Neural cell (in vitro differentiated cells): ENCODE measurements at places on chromosomes 7 and 10. TPM values are rescaled to one million over a fixed set of nuclear protein-coding genes. Genes with fewer than 3 reads are reported as not detected.

ADCYAP1R1 gene
- polyA plus RNA-seq: 8.6 and 13.5 TPM in 2 replicates

OR6V1 gene
- polyA plus RNA-seq: not detected in 2 replicates

TEX36 gene
- not detected in 2 replicates for polyA plus RNA-seq

MRC1 gene
- 0.12 TPM in 1 of 2 replicates, not detected in the other for polyA plus RNA-seq

VAX1 gene
- 0.63 and 0.70 TPM in 2 replicates for polyA plus RNA-seq

IL15RA gene
- not detected in 2 replicates for polyA plus RNA-seq
